ENCODE measurements at places on chromosomes 11 and 22.
A peak's percentile ranks its signal among the peaks of the same experiment; 100 is the strongest.

GRCh38 chr11:31558001-31558400 lies 48.4 kb downstream of the ELP4 start:
- no peak for DNase-seq

GRCh38 chr11:76150141-76150540 lies 56.2 kb downstream of the WNT11 start:
- no peak for DNase-seq

DNA sequence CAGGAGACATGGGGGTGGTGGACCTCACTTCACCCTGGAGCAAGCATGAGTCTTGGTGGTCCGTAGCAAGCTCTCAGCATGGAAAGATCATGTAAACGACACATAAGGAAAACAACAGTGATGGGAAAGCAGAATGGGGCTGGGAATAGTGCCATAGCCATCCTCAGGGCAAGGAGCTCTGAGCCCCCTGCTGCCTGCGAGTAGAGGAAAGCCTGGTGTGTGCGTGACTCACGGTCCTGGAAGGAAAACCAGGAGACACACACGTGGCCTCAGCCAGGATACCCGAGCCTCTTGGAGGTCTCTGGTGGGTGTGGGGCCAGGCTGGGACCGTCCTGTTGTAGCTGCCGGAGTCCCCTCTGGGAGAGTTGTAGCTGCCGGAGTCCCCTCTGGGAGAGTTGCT lies 12.4 kb downstream of the SHANK3 start:
- DNase-seq, result no peak

- DNase-seq, result no peak
These were observed 1.4 kb upstream of the TAGLN start for GRCh38 chr11:117197516-117198456.

DNA sequence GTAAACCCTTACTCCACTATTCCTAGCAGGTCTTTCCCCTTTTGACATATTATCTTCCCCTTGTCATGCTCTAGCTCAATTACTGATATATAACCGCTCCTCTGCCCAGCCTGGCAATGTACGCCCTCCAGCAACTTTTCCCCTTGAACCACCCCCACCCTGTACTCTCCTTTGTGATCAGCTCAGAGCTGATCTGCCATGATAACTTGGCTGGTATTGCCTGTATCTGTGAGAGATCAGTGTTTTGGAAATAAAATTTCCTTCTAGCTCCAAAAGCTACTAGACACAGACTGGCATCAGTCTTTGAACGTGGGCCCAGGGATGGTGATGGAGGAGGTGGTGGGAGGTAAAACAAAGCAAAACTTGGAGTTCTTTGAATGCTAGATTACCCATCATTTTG lies 42.9 kb downstream of the DIXDC1 start:
- DNase-seq, result no peak

DNA sequence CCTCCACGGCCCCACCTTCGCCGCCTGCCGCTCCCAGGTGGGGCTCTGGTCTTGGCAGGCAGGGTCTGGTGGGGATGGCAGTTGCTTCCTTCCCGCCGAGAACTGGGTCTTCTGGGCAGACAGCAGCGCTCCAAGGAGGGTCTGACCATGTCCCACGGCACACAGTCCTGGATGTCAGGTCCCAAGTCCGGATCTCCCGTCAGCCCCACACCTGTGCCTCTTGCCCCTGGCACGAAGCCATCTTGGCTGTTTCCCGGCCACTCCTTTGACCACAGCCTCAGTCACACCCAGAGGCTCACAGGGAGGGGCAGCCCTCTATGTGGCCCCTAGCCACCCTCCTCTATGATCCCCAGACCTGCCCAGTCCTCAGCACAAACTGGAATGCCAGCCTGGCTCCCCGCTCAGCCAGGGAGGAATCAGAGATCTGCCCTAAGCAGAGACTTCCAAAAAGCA lies 14.3 kb downstream of the MUC5B start:
- no peak for DNase-seq

DNA sequence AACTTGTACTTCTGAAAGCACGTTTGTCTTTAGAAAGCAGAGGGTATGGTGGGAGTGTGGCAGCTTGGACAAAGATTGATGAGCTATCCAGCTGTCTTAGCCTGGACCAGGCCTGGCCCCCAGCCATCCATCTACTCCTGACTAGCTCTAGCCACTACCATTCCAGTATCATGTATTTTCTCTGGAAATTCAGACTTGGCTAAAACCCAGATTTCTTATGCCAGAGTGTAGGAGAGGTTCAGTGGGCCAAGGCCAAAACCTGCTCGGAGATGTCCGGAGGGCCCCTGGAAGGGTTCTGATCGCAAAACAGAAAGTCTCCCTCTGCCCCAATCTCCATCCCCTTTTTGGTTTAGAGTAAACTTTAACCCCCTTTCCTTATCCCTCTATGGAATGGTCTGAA lies 24.8 kb upstream of the MTCH2 start:
- no peak for DNase-seq

DNA sequence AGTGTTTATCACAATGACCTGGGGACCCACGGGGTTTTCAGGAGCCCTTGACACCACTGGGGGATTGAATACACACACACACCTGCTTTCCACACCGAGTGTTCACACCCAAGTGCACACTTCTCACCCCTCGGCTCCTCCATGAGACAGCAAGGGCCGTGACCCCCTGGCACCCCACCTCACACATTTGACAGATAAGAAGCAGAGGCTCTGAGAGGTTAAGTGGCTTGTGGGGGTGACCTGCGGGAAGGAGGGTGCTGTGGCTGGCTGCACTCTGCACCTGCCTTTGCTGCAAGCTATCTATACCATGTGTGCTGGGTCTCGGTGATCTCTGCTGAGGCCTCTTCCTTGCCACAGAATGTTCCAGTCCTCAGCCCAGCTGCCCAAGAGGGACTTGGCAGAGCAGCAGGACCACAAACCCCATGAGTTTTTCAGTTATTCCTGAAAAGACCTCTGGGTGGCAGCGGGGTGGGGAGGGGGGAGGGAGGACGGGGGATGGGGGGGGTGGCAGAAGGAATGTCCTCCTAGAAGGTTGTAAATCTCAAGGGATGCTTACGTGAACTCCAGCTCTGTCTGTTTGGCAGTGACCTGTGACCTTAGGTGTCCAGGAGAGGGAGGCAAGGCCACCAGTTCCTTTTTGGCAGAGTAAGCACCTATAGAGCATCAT lies 47.9 kb upstream of the RFPL3 start:
- DNase-seq, result peak; percentile 8

DNA sequence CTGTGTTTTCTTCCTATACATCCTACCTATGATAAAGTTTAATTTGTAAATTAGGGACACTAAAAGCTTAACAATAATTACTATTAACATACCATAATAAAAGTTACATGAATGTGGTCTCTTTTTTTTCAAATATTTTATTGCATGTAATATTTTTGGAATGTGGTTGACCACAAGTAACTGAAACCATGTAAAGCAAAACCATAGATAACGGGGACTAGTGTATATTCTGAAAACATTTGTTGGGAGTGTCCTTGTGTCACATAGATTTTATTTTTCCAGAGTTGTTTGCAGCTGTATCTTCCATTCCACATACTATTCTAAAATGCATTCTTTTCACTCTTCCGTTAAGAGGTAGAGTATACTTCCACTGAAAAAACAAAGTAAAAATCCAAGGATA lies 200.4 kb downstream of the KIF18A start:
- no peak for DNase-seq

- DNase-seq, result no peak
These were observed 113.1 kb upstream of the ZBED5 start for GRCh38 chr11:10970926-10971325.

- DNase-seq, result no peak
These were observed 4.5 kb downstream of the CLMP start for GRCh38 chr11:123190518-123190917.

- no peak for DNase-seq
These were observed 50.1 kb downstream of the MACROD1 start for GRCh38 chr11:64115531-64116522.

DNA sequence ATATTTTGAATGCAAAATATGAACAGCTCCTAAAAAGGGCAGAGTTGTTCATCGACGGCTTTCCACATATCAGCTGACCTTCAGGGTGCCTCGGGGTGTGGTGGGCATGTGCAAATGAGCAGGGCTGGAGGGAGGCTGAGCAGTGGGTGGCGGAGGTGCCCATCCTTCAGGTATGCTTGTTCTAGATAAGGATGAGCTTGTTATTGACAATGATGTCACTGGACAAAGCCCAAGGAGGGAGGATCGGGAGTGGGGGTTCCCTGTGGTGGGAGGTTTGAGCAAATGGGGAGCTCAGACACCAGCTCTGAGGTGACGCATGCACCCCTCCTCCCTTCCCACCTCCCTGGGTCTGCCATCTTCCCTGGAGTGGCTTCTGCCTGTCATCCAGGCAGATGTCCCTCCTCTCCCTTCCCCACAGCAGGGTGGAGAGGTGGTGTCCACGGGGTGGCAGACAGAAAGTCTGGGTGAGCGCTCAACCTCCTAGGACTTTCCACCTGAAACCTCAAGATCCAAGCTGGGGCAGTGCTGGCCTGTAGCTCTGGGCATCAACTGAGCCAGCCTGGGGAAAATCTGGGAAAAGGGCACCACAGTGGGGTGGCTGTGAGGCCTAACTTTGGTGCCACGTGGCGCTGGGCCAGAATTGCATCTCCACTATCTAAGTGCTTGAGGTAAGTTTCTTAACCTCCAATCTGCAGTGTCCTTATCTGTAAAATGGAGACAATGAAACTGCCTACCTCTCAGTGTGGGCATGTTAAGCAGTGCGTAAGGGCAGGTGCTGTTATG lies 106.3 kb upstream of the THY1 start:
- DNase-seq, result no peak

Data from activated CD8-positive, alpha-beta T cell treated with anti-CD3 and anti-CD28 coated beads, Interleukin-2, amount 10 ng/mL, durations not matched to agents 7 days and 5 days (primary cell).